ENCODE measurements at places on chromosomes 3 and 15.

- DNase-seq = no peak
Measured at GRCh38 chr3:155870945-155871745, 695 bp downstream of the GMPS start.

GRCh38 chr15:73996939-73997338 lies 2.4 kb downstream of the PML start:
- no peak for DNase-seq

DNA sequence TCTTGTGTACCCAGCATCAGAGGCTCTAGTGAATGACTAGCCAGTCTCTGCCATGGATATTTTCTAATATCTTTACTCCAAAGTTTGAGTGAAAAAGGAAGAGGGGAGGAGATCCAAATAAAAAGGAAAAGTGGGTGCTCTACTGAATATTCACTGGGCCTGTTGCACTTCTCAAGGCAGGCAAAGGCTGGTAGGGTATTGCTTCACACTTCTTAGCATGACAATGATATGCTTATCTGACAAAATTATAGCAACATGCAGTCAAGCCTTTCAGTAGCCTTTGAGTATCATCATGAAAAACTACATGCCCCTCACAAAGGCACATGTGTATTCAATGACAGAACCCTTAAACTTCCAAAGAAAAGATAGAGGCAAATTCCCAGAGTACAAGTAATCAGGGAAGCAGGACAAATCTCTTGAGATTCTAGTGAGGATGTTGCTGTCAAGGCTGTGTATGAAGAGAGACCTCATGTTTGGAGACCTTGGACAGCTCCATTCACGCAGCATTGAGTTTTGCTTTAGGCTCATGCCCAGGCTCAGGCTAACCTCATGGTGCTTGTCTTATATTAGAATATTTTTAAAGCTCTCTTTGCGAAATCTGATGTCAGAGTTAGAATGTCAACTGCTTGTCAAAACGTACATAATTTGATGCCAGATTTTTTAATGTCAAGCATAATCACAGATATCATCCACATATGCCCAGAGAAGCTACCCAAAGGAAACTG lies 506.9 kb downstream of the OCA2 start:
- no peak for DNase-seq

GRCh38 chr15:98142572-98142971 lies 182.1 kb downstream of the ARRDC4 start:
- no peak for DNase-seq

DNA sequence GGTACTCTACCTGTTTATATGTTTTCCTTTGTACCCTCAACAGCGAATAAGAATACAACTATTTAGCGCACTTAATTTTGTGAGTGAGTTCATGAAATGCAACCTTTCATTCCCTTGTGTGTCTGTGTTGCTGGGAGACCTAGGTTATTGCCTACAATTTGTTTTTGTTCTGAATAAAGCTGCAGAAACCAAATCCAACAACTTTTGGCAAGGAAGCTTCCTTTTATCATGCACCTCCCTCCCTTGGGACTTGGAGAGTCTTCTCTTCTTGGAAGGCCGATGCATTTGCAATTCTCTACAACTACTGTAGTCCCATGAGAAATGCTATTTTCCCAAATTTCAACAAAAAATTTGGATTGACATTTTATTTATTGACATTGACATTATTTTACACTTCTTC lies 1002.4 kb upstream of the CADM2 start:
- DNase-seq = no peak

DNA sequence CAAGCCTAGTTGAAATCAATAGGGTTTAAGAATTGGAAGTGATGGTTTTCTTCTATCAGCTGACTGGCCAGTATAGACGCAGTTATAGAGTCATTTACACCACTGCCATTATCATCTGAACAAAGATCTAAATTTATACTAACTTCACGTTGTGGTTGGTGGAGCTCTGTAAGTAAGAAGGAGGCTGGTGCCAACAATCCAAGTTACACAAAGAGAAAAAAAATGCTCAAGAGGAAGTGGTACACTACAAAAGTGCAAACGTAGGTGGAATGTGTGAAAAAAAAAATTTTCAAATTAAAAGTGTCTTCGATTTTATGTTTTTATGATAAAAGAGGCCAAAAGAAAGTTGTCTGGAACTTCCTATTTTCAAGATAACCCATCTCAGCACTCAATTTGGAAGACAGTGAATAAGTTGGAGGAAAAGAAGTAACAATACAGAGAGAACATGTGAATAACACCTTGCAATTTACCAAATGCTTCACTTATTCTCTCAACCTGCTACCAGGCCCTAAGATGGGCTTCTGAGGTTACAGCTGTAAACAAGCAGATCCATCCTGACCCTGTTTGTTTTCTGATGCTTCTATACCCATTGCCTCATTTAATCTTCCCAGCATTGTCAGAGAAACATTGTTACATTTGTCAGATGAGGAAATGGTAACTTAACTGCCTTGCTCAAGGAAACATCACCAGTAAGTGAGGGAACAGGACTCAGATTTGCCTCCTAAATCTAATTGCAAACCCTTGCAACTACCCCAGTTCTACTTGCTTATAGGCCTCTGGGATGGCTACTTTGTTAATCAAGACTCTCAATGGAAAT lies 12.0 kb upstream of the TASOR start:
- DNase-seq = no peak

DNA sequence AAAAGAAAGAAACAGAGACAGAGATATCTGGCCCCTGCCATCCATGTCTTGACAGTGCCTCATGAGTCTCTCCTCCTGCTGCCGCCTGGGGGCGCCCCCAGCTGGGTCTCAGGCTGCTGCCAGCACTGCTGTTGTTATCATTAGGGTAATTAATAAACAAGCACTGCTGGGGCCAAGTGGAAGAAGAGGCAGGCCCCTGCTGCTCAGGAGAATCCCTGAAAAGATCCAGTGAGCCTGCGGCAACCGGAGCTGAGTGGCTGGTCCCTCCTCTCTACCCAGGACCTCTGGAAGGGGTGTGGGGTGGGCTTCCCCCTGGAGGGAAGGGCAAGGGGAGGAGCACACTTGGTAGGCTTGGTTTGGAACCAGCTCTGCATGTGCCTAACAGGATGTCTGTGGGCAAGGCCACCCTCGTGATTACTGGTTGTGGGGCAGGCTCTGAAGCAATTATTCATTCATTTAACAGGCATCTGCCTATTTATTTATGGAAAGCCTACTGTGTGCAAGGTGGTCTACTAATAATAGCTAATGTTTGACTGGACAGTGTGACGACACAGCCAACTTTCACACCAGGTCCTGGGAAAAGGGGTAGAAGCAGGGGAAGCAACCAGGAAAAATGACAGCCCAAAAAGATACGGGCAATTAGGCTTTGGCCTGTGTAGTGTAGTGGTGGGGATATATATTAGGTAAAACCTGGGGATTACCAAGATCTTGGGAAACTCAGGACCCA lies 1.2 kb upstream of the TYRO3 start:
- peak; percentile 54 for DNase-seq

GRCh38 chr3:171850320-171850959 lies 7.3 kb downstream of the TMEM212 start:
- no peak for DNase-seq

GRCh38 chr3:172194702-172195406 lies 155.5 kb downstream of the FNDC3B start:
- no peak for DNase-seq

- DNase-seq = no peak
Measured at GRCh38 chr3:47664519-47664918, 85.9 kb upstream of the CSPG5 start.

DNA sequence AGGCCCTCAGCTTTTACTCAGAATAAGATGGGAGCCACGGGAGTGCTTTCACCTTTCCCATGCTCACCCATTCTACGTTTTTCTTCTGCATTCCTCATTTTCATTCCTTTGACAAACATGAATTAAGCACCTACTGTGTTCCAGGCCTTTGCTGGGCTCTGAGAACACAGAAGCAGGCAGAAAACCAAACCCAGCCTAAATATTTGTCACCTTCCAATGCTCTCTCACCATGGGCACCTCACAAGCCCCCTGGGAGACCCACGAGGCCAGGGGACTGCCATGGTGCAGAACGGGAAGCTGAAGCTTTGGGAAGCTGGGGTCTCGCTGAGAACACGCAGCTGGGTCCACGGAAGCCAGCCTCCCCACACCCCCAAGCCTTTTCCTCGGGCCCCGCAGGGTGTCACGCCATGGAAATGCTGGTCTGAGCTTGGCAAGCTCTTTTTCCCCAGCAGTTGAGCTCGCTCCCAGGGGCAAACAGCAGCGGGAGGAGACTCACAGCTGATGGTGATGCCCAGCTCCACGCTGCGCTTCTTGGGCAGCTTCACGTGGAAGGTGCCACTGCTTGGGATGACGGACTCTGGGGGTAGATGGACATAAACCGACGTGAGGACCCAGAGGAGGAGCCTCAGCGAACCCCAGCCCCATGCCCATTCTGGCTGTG lies 27.7 kb downstream of the GRIP2 start:
- no peak for DNase-seq

DNA sequence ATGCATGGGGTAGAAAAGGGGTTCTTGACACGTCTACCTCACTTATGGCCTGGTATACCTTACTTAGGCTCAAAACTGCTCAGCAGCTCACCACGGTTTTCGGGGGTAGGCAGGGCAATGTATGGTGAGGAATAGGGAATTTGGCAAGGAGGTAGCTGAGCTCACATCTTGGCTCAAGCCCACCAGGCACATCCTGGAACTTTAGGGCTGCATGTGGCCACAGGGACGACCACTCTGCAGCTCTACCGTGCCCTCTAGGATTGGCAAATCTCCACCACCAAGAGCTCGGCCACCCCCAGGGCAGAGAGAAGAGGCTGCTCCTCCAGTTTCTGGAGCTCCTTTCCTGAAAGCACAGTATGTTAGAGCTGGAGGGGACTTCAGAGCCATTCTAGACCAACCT lies 69.7 kb downstream of the MRPL46 start:
- DNase-seq = no peak

GRCh38 chr3:15360788-15361493 lies 28.6 kb upstream of the SH3BP5 start:
- no peak for DNase-seq

DNA sequence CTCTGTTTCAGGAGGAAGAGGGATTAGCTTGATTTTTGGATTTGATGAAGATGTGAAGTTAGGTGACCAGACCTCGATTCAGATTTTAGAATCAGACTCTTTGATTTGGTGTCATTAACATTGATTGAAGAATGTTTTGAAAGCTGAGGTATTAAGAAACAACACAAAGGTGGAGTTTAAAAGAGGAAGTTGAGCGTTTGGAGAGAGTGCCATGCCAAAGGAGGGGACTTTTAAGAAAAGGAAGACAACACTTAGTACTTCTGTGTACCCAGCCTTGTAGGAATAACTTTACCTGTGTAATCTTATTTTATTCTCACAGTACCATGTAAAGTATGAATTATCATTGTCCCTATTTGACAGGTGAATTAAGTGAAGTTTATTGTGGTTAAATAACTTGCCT lies 34.4 kb downstream of the PPARG start:
- DNase-seq = no peak

DNA sequence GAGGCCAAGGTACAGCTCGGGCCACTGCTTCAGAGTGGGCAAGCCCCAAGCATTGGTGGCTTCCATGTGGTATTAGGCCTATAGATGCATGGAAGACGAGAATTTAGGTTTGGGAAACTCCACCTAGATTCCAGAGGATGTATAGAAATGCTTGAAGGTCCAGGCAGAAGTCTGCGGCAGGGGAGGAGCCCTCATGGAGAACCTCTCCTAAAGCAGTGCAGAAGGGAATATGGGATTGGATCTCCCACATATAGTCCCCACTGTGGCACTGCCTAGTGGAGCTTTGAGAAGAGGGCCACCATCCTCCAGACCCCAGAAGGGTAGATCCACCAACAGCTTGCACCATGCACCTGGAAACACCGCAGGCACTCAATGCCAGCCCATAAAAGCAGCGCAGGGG lies 48.1 kb upstream of the XXYLT1 start:
- DNase-seq = no peak

GRCh38 chr3:185253645-185254410 lies at the start of gene EHHADH:
Gene EHHADH, minus strand, starts transcription at chr3:185254049. Its CDS starts 27 bp downstream, at chr3:185254022.
- peak; percentile 38 for DNase-seq

DNA sequence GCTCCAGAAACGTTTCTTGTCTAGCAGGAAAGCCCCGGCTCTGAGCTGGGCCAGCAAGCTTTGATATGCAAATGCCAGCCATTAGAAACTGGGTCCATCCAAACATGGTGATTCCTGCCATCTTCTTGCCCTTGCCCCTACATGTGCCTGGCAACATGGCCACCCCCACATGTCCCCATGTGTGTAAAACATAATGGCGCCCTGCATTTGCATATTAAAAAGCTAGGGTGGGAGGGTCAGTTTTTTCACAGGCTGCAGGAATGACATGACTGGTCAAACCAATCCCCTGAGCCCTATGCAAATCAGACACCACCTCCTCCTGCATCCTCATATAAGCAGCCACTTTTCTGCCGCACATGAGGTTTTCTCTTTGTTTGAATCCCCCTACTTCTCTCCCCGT lies 21.2 kb downstream of the GPR156 start:
- no peak for DNase-seq

All from stimulated activated CD8-positive, alpha-beta memory T cell treated with anti-CD3 and anti-CD28 coated beads, Interleukin-4, amount 100 ng/mL, for 1 hour (primary cell).